ENCODE measurements at places on chromosomes 1 and 21. TPM values are rescaled to one million over a fixed set of nuclear protein-coding genes. Genes with fewer than 3 reads are reported as not detected.

Gene SMCP
- not detected for total RNA-seq

Gene CD48
- not detected for total RNA-seq

Gene GIPC2
- total RNA-seq = 0.05 TPM

Gene TDRD5
- 0.03 TPM for total RNA-seq

Gene C1orf174
- 24.8 TPM for total RNA-seq

Gene FALEC
- total RNA-seq = 0.33 TPM

Gene FAM177B
- total RNA-seq = not detected

Gene TFF2
- not detected for total RNA-seq

Gene STUM
- not detected for total RNA-seq

Gene DUSP12
- 46.9 TPM for total RNA-seq

Gene HSD11B1
- total RNA-seq = 0.60 TPM

Gene ZNF593OS
- total RNA-seq = not detected

Gene ABCD3
- 26.2 TPM for total RNA-seq

Gene DPH5
- 28.3 TPM for total RNA-seq

Gene KRTAP19-4
- total RNA-seq = not detected

Gene FLG2
- not detected for total RNA-seq

Gene POU3F1
- 0.03 TPM for total RNA-seq

Gene VWA5B1
- not detected for total RNA-seq

Gene NHLH2
- total RNA-seq = 0.02 TPM

Gene LEMD1
- not detected for total RNA-seq

Gene PGLYRP3
- total RNA-seq = not detected

Gene SLFNL1
- 0.02 TPM for total RNA-seq

Gene ZFP69
- total RNA-seq = not detected

Gene FMO4
- 0.24 TPM for total RNA-seq

Gene IVL
- not detected for total RNA-seq

Gene NBL1
- total RNA-seq = 58.1 TPM

Gene CLCNKA
- total RNA-seq = 0.03 TPM

Gene SPRR2F
- total RNA-seq = not detected

Gene SLC26A9
- total RNA-seq = 0.08 TPM

Gene AMY2B
- total RNA-seq = 0.41 TPM

Gene OR2L13
- not detected for total RNA-seq

Gene CLDN8
- total RNA-seq = not detected

Gene XCL2
- not detected for total RNA-seq

Gene MASP2
- not detected for total RNA-seq

All from A549 treated with AZD2906 at 1 μM for 4 hours (cell line).